ENCODE measurements at places on chromosomes 1 and 21.

DNA sequence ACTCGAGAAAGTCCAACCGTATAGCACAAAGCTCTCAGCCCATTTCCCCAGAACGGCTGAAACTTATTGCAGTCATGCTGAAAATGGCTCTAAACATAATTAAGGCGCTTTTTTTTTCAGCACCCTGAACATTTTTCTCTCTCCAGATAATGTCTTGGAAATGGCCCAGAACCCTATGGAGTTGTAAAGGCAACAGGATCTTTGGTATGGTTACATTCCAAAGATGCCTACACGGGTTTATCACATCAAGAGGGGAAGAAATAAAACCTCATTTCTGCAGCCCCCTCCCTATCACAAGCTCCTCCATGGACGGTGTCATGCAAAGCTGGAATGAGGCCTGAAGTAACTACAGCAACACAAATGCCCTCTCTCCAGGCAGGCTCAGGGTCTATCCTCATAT is 126.4 kb upstream of the GALNT2 start:
- no peak for DNase-seq

- DNase-seq, result no peak
These were observed 678.7 kb downstream of the MATN1 start for GRCh38 chr1:30044656-30045144.

GRCh38 chr1:97139512-97139911 is 417.9 kb downstream of the PTBP2 start:
- no peak for DNase-seq

DNA sequence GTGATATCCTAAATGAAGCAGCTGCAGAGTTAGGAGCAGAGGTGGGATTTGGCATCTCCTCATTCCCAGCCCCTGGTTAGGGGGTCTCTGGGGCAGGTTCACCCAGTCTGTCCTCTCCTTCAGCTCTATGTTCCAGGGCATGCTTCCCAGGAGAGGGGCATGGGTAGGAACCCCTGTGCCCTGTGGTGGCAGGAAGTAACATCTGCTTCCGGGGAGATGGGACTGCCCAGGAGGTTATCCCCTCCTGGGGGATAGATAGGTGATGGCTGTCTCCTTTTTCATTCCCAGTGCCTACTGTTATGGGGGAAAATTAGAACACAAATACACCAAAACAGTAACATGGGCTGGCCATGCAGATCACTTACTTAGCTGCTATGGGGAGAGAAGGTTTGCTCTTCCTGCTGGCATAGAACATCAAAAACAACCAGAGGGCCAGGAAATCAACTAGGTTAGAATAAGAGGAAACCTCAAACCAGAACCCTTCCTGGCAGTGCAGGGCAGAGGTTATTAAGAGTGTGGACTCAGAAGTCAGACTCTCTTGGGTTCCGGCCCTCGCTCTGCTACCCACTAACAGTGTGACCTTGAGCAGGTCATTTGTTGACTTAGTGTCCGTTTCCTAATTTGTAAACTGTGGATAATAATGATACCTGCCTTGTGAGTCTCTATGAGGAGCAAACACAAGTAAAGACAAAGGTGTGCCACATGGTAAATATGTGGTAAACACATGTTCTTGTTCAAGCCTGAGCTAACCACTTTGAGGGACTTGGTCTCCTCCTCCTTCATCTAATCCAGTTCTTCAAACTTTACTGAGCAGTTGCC is 157.8 kb upstream of the JUN start:
- no peak for DNase-seq

- DNase-seq, result no peak
These were observed 12.8 kb downstream of the PMVK start for GRCh38 chr1:154923695-154924094.

GRCh38 chr21:19844334-19844733 is 1153.9 kb upstream of the NCAM2 start:
- DNase-seq, result no peak

- DNase-seq, result no peak
These were observed 444.7 kb upstream of the NFIA start for GRCh38 chr1:60637651-60638050.

DNA sequence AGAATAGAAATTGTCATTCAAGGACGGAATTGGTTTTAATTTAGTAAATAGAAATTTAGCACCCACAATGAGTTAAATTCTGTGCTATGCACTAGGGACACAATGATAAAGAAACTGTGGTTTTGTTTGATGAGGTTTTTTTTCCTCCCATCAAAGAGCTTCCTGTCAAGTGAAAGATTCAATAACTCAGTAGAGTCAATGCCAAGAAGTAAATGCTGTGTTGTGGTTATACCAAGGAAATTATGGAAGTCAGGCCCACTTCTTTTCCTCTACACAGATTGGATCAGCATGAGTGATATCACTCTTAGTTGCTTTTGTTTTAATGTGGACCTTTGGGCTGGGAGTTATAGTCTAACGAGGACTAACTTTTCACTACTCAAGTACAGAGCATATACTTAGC is 1269.6 kb upstream of the ADGRL2 start:
- no peak for DNase-seq

DNA sequence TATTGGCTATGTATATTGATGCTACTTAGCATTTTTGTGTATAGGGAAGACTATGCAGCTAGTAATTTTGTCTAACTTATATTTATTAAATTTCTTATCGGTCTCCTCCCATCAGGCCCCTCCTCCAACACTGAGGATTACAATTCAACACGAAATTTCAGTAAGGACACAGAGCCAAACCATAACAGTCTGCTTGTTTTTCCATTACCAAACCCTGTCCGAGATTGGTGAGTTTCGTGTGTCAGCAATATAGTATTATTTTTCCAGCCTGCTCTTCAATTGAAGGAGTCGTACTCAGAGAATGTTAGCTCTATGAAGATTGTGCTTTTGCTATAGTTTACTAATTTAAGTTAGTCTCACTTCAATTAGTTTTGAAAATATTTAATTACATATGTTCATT is 1495.3 kb downstream of the MRPL39 start:
- no peak for DNase-seq

GRCh38 chr21:37945036-37945435 is 28.8 kb upstream of the KCNJ6 start:
- no peak for DNase-seq

- DNase-seq, result no peak
These were observed 50.2 kb downstream of the PKNOX1 start for GRCh38 chr21:43024439-43025136.

GRCh38 chr1:103525114-103525606 is 339 bp upstream of the RNPC3 start:
- DNase-seq, result no peak

- DNase-seq, result no peak
These were observed 5.2 kb downstream of the TBX15 start for GRCh38 chr1:118982821-118983557.

GRCh38 chr1:100832694-100833428 is 61.8 kb downstream of the EXTL2 start:
- DNase-seq, result no peak

GRCh38 chr1:204314893-204315658 is 44.7 kb downstream of the PLEKHA6 start:
- DNase-seq, result no peak

GRCh38 chr1:8026153-8026975 is at the start of gene ERRFI1:
ERRFI1 (minus strand) TSS chr1:8026309; CDS start chr1:8015619, 10,690 bp downstream.
- peak; percentile 86 for DNase-seq

GRCh38 chr1:59123081-59123681 is 173.7 kb upstream of the FGGY start:
- no peak for DNase-seq

- DNase-seq, result no peak
These were observed 18.7 kb downstream of the CTSK start for GRCh38 chr1:150789396-150789795.

DNA sequence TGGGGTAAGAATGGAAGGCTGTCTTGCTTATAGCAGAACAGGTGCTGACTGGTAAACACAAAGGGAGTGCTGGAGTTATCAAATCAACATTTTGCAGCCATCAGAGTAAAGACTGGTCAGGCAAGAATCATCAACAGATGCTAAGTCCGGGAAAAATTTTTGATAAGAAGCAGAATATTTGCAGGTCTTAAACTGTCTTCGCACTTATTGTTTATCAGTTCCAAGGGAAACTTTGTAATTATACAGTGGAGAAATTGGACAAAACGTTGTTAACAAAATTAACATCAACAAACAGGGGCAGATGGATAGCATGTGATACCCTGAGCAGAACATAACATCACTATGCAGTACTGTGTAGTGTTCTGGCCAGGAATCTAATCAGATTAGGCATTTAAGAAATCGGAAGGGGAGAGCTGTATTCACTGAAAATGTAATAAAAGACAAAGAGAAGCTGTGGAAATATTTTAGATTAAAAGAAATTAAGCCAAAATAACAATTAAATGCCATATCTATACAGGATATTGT is 127.1 kb downstream of the DAB1 start:
- DNase-seq, result no peak

GRCh38 chr1:77319036-77319705 is 37.4 kb downstream of the AK5 start:
- DNase-seq, result no peak

- DNase-seq, result no peak
These were observed 10.9 kb upstream of the RGS5 start for GRCh38 chr1:163213626-163214025.

- DNase-seq, result no peak
These were observed 243.4 kb downstream of the ADGRL2 start for GRCh38 chr1:82044111-82044510.

- DNase-seq, result no peak
These were observed 12.6 kb downstream of the IL22RA1 start for GRCh38 chr1:24130385-24130784.

DNA sequence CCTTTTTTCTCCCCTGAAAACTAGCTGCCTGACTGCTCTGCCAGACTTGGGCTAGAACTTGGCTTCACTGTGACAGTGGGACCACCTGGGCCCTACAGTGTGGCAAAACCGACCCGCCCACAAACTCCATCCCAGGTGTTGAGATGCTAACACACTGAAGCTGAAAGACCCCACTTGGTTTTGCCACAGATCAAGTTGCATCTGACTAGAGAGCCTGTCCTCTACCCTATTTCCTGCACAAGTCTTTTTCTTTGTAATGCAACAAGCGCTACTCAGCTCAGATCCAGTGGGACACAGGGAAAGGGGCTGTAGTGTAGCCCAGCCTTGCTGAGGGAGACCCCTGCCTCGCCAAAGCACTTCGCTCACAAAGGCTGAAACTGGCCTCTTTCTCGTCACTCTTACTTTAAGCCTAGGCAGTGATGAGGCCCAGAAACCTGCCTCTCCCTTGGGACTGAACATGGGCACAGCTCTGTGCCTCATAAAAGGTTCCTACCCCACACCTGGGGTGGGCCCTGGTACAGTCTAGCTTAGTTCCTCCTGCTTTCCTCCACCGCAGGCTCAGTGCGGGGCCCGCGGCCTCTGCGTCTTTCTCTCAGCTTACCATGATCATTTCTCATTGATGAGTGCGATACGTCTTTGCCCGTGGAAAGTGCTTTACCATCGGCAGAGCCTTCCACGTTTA is 9.7 kb downstream of the ALPL start:
- no peak for DNase-seq

DNA sequence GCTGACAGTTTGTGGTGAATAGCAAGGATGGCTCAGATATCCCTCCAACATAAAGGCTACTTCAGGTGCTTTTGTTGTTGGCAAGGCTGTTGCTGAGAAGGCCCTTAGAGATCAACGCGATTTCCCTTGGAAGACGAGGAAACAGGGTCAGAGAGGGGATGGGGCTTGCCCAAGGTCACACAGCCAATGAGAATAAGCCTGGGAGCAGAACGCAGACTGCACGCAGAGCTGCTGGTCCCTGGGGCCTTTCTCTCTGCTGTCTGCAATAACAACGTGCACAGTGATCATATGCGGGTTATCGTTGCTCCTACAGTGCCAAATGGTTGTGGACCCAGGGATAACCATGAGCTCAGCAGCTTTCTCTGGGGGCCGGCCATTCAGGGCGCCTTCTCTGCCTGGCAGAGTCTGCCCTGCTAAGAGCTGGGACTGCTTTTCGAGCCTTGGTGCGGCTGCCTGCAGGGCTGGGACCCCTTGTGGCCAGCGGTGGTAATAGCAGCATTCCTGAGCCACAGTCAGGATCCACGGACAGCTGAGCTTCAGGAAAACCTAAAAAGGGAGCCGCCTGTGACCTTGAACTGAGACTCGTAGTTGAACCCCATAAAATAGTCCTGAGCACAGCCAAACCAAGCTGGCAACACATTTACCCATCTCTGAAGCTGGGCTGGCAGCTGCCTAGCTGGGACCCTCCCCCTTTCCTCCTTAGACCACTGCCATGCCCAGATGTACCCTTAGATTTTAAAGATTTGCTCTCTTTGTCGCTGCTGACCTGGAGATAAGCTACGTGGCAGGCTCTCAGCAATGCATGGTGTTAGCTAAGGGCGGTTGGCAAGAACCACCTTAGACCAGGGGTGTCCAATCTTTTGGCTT is 39.8 kb downstream of the HTR6 start:
- DNase-seq, result peak; percentile 28

DNA sequence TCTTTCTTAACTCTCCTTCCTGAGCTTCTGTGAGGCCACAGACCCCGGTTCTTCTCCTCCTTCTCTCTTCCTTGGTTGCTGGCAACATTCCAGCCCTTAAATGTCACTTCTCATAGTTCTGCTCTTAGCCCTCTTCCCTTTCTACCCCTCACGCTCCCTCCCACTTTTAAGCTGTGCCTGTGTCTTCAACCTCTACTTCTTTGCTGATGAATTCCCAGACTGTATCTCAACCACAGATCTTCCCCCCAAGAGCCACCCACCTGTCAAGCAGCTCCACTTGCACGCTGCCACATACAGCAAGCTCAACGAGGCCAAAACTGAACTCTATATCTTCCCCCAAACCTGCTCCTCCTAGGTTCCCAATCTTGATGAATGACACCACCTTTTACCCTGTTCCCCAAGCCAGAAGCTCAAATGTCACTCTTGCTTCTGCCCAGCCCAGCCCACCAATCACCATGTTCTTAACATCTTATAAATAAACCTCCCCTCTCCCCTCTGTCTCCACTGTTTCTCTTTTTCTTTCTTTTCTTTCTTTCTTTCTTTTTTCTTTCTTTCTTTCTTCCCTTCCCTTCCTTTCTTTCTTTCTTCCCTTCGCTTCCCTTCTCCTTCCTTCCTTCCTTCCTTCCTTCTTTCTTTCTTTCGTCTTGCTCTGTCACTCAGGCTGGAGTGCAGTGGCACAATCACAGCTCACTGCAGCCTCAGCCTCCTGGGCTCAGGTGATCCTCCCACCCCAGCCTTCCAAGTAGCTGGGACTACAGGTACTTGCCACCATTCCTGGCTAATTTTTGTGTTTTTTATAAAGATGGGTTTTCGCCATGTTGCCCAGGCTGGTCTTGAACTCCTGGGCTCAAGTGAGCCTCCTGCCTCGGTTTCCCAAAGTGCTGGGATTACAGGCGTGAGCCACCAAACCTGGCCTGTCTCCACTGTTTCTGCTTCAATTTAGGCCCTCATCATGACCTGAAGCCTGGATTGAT is 19.8 kb upstream of the PTP4A2 start:
- no peak for DNase-seq

- no peak for DNase-seq
These were observed 45.7 kb upstream of the ETV3 start for GRCh38 chr1:157183870-157184269.

- DNase-seq, result no peak
These were observed 1.3 kb upstream of the RD3 start for GRCh38 chr1:211493133-211493871.

- no peak for DNase-seq
These were observed 14.3 kb upstream of the NMNAT2 start for GRCh38 chr1:183432548-183432875.

DNA sequence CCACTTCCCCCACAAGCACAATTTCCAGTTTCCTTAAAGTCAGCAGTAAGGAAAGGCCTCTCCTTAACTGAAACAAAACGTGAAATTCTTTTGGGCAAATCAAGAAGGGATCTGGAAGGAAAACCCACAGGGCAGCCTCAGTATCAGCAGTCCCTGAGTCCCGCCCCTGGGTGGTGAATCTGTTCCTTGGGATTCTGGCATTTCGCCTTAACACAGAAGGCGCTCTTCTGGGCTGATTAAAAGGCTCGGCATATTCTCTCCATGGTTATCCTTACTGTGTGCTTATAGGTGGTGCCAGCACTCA is 12.2 kb upstream of the RAB4A start:
- no peak for DNase-seq

All from SHP77 (cell line).